ENCODE measurements at places on chromosomes 4 and X.

GRCh38 chr4:166065324-166065723 is 192.3 kb downstream of the TLL1 start:
- ATAC-seq, result no peak

- no peak for ATAC-seq
These were observed 5.7 kb downstream of the AFM start for GRCh38 chr4:73487233-73487632.

DNA sequence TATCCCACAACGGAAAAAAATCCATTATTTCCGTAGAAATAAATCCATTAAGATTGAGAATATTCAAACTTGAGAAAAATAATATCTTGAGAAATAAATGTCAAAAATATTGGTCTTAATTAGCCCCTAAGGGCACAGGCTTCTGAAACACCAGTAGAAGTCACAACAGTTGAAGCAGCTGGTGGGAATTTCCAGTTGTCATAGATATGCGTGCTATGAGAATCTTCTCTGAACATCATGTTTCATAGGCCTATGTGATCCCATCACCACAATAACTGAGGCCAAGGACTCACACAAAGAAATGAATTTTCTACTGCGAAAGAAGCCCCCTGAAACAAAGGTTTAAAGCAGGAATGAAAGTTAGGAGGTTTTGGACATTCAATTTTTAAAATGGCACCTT is 292.0 kb downstream of the DTHD1 start:
- no peak for ATAC-seq

DNA sequence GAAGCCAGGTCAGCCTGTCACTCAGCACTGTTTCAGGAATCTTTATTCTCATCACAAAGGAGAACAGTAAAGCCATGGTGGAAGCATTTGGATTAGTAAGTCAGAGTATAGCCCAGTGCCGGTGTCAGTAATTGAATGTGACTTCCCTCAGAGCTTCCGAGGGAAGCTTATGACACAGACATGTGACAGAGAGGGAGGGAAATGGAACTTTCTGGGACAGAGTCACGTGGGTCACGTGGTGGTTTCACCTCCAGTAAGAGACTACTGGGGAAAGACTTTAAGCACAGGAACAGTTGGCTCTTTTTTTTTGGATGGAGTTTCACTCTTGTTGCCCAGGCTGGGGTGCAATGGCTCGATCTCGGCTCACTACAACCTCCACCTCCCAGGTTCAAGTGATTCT is 53.3 kb upstream of the CCDC160 start:
- no peak for ATAC-seq

- no peak for ATAC-seq
These were observed 31.5 kb downstream of the SHOX start for GRCh38 chrX:662126-662525.
